Left ventricle myocardium inferior (tissue), 1 donor: ENCODE measurements at places on chromosomes 2 and 18. TPM values are rescaled to one million over a fixed set of nuclear protein-coding genes. Genes with fewer than 3 reads are reported as not detected.

Gene MIB1
- total RNA-seq: 19.5 TPM

Gene FLACC1
- 11.8 TPM for total RNA-seq

Gene IL1RL1
- 1.1 TPM for total RNA-seq

Gene NDC80
- total RNA-seq: 0.55 TPM

Gene SPATA3
- total RNA-seq: not detected

Gene SERPINB8
- 2.3 TPM for total RNA-seq

Gene PRR30
- total RNA-seq: not detected

Gene KANSL3
- 31.7 TPM for total RNA-seq

Gene ABCB11
- total RNA-seq: 0.05 TPM

Gene DLX1
- total RNA-seq: not detected

Gene CD207
- total RNA-seq: not detected

Gene SLC40A1
- total RNA-seq: 44.0 TPM

Gene SERPINB11
- total RNA-seq: not detected

Gene VIL1
- not detected for total RNA-seq

Gene UGT1A10
- total RNA-seq: not detected

Gene RGPD4
- not detected for total RNA-seq

Gene BOK
- total RNA-seq: 2.4 TPM

DNA sequence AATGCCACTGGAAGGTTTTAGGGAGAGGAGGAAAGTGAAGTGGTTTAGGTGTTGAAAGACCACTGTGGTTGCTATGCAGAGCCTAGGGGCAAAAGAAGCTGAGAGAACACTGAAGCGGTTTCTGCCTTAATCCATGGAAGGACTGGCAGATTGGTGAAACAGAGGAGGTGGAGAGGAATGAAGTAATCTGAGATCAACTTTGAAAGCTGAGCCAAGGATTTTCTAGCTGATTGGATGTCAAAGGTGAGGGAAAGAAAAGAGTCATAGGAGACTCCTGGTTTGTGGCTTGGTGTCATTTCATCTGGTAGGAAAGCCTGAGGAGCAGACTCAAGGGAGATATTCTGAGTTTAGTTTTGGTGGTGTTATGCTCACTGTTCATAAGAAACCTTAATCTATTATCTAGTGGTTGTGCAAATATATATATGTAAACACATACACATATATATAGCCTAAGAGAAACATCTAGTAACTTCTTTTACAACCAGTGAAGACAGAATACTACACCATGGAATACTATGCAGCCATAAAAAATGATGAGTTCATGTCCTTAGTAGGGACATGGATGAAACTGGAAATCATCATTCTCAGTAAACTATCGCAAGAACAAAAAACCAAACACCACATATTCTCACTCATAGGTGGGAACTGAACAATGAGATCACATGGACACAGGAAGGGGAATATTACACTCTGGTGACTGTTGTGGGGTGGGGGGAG lies 134.1 kb upstream of the CREB1 start:
- DNase-seq: no peak
- no peaks in the 10 kb centered on the region for H3K27me3 ChIP-seq
- peaks cover 8% of the 10 kb centered on the region for H3K4me1 ChIP-seq
- no peak overlapping the region for H3K27ac ChIP-seq
- no peaks in the 10 kb centered on the region for H3K36me3 ChIP-seq
- no peak overlapping the region for H3K4me3 ChIP-seq

GRCh38 chr2:240528406-240529040 lies 29.3 kb downstream of the ANKMY1 start:
- H3K4me1 ChIP-seq: no peaks in the 10 kb centered on the region
- no peaks in the 10 kb centered on the region for H3K27me3 ChIP-seq
- H3K27ac ChIP-seq: no peak overlapping the region
- DNase-seq: no peak
- peaks cover 60% of the 10 kb centered on the region for H3K36me3 ChIP-seq

GRCh38 chr18:46322941-46323340 lies 218.8 kb downstream of the HAUS1 start:
- H3K4me3 ChIP-seq: no peak overlapping the region
- H3K36me3 ChIP-seq: no peaks in the 10 kb centered on the region
- H3K27me3 ChIP-seq: no peaks in the 10 kb centered on the region
- H3K27ac ChIP-seq: no peak overlapping the region

DNA sequence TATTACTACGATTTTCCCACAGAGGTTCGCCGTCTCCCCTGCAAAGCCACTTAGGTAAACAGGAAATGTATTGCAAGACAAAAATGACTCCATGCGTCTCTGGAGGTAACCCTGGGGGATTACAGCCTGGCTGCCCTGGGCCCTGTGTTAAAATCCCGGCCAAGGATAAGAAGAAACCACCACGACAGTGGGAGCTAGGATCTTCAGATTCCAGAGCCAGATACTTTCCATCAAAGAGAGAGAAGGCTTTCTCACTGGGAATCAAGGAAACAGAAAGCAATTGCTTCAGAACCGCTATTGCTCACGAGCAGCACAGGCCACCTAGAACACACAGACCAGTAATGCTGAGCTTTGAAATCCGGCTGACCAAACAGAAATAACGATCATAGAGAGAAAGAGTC lies 97.9 kb upstream of the ZNF516 start:
- no peak for DNase-seq
- H3K4me3 ChIP-seq: no peak overlapping the region
- no peak overlapping the region for H3K27ac ChIP-seq
- H3K27me3 ChIP-seq: peaks cover 70% of the 10 kb centered on the region

DNA sequence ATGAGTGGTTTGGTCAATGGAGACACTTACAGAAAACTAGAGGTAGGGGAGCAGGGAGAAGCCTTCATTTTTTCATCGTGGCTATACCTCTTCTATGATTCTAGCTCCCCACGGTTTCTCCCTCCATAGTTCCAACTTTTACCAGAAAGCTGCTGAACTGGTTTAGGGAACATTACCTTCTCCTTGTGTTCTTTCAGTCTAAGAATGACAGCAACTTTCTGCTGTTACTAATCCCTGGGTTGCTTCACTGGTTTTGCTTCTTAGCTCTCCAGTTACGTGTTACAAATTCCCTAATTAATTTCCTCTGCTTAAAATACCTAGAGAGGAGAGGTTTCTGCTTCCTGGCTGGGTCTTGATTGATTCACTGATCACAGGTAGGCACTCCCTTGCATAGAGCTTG lies 499.9 kb downstream of the SLC4A3 start:
- H3K4me1 ChIP-seq: no peaks in the 10 kb centered on the region
- H3K4me3 ChIP-seq: no peak overlapping the region
- H3K27me3 ChIP-seq: no peaks in the 10 kb centered on the region
- no peaks in the 10 kb centered on the region for H3K36me3 ChIP-seq
- no peak for DNase-seq
- H3K27ac ChIP-seq: no peak overlapping the region

GRCh38 chr18:54558609-54559585 lies 32.1 kb upstream of the DYNAP start:
- no peak for DNase-seq
- no peaks in the 10 kb centered on the region for H3K36me3 ChIP-seq
- H3K4me3 ChIP-seq: no peak overlapping the region

GRCh38 chr2:27822049-27822448 lies 50.5 kb downstream of the MRPL33 start:
- peak overlapping the region; percentile 41 for H3K27ac ChIP-seq
- H3K36me3 ChIP-seq: no peaks in the 10 kb centered on the region
- H3K4me1 ChIP-seq: peaks cover 10% of the 10 kb centered on the region
- H3K27me3 ChIP-seq: no peaks in the 10 kb centered on the region
- DNase-seq: no peak
- H3K4me3 ChIP-seq: no peak overlapping the region

- H3K36me3 ChIP-seq: peaks cover 5% of the 10 kb centered on the region
- no peak overlapping the region for H3K4me3 ChIP-seq
- no peak overlapping the region for H3K27ac ChIP-seq
- H3K27me3 ChIP-seq: no peaks in the 10 kb centered on the region
- no peak for DNase-seq
- H3K4me1 ChIP-seq: no peaks in the 10 kb centered on the region
These were observed 34.2 kb upstream of the BAZ2B start for GRCh38 chr2:159650574-159650973.

DNA sequence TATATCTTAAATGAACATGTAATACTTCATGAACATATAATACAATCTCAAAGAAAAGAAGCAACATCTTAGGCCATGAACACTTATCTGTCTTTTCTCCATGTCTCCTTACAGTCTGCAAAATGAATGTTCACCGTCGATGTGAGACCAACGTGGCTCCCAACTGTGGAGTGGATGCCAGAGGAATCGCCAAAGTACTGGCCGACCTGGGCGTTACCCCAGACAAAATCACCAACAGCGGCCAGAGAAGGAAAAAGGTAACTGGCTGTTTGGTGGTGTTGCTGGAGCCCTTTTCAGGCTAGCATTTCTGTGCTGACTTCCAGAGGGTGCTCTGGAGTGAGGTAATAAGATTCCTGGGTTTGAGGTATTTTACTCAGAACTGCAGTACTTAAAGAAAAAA lies 295.9 kb upstream of the EPAS1 start:
- peak overlapping the region; percentile 63 for H3K27ac ChIP-seq
- no peak overlapping the region for H3K4me3 ChIP-seq
- peaks cover 29% of the 10 kb centered on the region for H3K4me1 ChIP-seq
- H3K36me3 ChIP-seq: peaks cover 3% of the 10 kb centered on the region

GRCh38 chr2:68216454-68217310 lies 35.6 kb downstream of the PPP3R1 start:
- peaks cover 9% of the 10 kb centered on the region for H3K36me3 ChIP-seq
- H3K4me3 ChIP-seq: no peak overlapping the region
- no peaks in the 10 kb centered on the region for H3K27me3 ChIP-seq
- H3K4me1 ChIP-seq: peaks cover 63% of the 10 kb centered on the region

DNA sequence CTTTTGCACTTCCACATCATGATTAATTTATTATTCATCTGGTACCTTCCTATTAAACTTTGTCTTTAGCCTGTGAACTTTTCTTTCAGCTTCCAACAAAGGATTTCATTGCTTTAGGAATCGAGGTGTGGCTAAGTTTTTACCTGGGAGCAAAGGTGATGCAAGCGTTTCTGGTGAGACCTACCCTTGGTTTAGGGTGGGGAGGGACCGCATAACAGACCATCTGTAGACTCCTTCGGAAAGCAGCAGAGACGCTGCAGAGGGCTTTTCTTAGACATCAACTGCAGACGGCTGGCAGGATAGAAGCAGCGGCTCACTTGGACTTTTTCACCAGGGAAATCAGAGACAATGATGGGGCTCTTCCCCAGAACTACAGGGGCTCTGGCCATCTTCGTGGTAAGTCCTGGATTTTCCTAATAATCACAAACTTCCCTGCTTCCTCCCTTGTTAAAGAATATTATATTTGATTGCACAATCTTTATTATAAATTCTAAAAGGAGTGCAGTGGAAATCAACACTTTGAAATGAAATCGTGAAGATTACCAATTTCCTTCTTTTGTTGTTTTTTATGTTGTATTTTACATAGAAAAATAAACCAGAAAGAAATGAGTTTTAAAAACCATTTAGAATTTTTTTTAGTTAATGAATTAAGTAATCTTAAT lies at the start of gene DSG3:
DSG3 (plus strand) TSS at position 212 of the 662 bp plus-strand sequence; CDS start at position 349, 137 bp downstream.
- no peaks in the 10 kb centered on the region for H3K4me1 ChIP-seq
- no peak within 1 kb of the TSS for H3K4me3 ChIP-seq
- no peak within 1 kb of the TSS for H3K27ac ChIP-seq
- no peak for DNase-seq

DNA sequence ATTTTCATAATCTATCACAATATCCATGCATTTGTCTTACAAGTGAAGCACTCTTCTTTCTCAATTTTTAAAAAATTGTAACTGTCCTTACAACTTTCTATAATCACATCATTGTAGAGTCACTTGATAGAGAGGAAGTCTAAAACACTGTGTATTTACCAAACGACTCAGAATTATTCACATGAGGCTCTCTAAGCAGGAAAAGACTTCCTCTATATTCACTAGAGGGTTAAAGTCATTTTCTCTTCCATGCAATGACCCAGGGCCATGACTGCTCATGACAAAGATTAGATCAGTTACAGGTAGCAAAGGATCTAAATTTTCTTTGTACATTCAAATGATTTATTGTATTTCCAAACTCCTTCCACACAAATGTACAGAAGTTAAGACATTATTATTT lies 9.0 kb upstream of the SLC1A4 start:
- H3K4me1 ChIP-seq: peaks cover 34% of the 10 kb centered on the region
- no peak overlapping the region for H3K27ac ChIP-seq
- H3K4me3 ChIP-seq: no peak overlapping the region
- H3K36me3 ChIP-seq: no peaks in the 10 kb centered on the region
- no peak for DNase-seq
- no peaks in the 10 kb centered on the region for H3K27me3 ChIP-seq

DNA sequence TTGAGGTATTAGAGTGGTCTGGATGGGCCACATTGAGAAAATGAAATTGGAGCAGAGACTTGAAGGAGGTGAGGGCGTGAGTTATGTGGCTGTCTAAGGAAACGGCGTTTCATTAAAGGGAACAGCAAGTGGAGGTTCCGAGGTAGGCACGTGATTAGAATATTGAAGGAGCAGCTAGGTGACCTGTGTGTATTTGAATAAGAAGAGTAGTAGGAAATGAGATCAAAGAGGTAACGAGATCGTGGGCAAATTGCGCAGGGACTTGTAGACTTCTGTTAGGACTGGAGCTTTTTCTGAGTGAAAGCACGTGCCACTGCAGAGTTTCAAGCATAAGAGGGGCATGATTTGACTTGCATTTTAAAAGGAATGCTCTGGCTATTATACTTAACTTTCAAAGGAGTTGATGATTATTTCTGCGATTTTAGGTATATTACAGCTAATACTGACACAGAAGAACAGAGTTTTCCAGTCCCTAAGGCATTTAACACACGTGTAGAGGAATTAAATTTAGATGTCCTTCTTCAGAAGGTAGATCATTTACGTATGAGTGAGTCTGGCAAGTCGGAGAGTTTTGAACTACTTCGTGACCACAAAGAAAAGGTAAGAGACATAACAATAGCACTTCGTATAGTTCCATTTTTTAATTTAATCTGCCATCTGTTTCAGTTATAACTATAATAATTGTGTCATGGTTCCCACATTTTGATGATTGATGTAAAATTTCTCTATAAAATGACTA lies 48.7 kb downstream of the RMDN2 start:
- H3K27me3 ChIP-seq: no peaks in the 10 kb centered on the region
- H3K4me1 ChIP-seq: no peaks in the 10 kb centered on the region
- no peak overlapping the region for H3K27ac ChIP-seq
- no peak for DNase-seq
- no peaks in the 10 kb centered on the region for H3K36me3 ChIP-seq
- H3K4me3 ChIP-seq: no peak overlapping the region

GRCh38 chr18:12068950-12069320 lies 24.7 kb upstream of the ANKRD62 start:
- no peaks in the 10 kb centered on the region for H3K4me1 ChIP-seq
- no peak for DNase-seq
- H3K4me3 ChIP-seq: peak overlapping the region; percentile 32
- H3K27ac ChIP-seq: no peak overlapping the region
- peaks cover 4% of the 10 kb centered on the region for H3K27me3 ChIP-seq

DNA sequence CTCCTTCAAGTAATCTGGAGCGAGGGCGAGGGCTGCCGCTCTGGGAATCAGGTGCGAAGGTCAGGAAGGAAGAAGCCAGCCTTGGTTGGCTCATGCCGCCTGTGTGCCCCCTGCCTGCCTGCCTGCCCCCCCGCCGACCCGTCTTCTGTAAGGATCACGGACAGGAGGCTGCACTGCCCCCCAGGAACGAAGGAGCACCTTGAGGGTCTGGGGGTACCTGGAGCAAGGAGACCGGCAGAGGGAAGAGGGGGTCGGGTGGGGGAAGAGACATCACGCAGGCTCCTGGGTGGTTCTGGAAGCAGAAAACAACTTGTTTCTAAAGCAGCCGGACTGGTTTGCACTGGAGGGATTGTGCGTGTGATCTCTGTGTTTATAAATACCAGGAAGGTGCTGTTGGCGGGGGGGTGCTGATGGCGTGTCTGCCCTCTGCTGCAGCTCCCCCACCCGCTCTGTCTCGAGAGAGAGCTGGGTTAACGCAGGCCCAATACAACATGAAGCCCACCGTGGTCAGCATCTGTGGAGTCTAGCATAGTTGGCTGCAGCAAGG lies 1.7 kb downstream of the FOSL2 start:
- H3K27me3 ChIP-seq: no peaks in the 10 kb centered on the region
- H3K4me3 ChIP-seq: peak overlapping the region; percentile 84
- no peaks in the 10 kb centered on the region for H3K36me3 ChIP-seq
- peak; percentile 61 for DNase-seq
